Heart right ventricle (tissue), 16 donors: ENCODE measurements at places on chromosomes 3 and 15. TPM values are rescaled to one million over a fixed set of nuclear protein-coding genes. Genes with fewer than 3 reads are reported as not detected.

GRCh38 chr3:126621627-126622345, 33.1 kb downstream of the TXNRD3 start:
- H3K27ac ChIP-seq, result no peak overlapping the region
- H3K4me3 ChIP-seq, result no peak overlapping the region
- no peak for DNase-seq
- H3K36me3 ChIP-seq, result no peaks in the 10 kb centered on the region
- H3K4me1 ChIP-seq, result peaks cover 15% of the 10 kb centered on the region

- no peak overlapping the region for H3K4me3 ChIP-seq
- no peak overlapping the region for H3K27ac ChIP-seq
- H3K36me3 ChIP-seq, result no peaks in the 10 kb centered on the region
- no peaks in the 10 kb centered on the region for H3K27me3 ChIP-seq
Measured at GRCh38 chr3:110362751-110363150, 708.9 kb upstream of the NECTIN3 start.

DNA sequence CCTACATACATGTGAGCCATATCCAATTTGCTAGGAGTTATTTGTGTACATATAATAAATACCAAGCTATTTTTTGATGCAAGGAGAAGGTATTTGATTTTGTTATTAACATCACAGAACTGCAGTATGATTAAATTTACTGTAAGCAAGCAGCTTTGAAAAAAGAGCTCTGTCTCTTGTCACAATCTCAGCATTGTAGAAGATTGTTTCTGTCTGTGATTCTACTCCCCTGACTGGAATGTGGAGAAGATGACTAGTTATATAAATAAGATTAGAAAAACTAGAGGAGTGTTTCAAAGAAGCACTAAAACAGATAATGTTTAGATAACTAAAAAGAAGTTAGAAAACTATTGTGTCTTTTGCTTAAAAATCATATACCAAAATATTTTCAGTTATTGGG, 17.1 kb upstream of the DCBLD2 start:
- DNase-seq, result no peak
- H3K36me3 ChIP-seq, result no peaks in the 10 kb centered on the region
- H3K27me3 ChIP-seq, result no peaks in the 10 kb centered on the region
- no peak overlapping the region for H3K4me3 ChIP-seq
- H3K27ac ChIP-seq, result no peak overlapping the region

- no peak overlapping the region for H3K4me3 ChIP-seq
- peaks cover 83% of the 10 kb centered on the region for H3K4me1 ChIP-seq
- no peak for DNase-seq
Measured at GRCh38 chr3:42184651-42185443, 81.1 kb downstream of the CCK start.

Gene C3orf20
- total RNA-seq, result not detected
